ENCODE measurements at places on chromosomes 12 and 14.

- DNase-seq: no peak
Observed at GRCh38 chr12:90945070-90945649, 9.8 kb downstream of the CCER1 start.

DNA sequence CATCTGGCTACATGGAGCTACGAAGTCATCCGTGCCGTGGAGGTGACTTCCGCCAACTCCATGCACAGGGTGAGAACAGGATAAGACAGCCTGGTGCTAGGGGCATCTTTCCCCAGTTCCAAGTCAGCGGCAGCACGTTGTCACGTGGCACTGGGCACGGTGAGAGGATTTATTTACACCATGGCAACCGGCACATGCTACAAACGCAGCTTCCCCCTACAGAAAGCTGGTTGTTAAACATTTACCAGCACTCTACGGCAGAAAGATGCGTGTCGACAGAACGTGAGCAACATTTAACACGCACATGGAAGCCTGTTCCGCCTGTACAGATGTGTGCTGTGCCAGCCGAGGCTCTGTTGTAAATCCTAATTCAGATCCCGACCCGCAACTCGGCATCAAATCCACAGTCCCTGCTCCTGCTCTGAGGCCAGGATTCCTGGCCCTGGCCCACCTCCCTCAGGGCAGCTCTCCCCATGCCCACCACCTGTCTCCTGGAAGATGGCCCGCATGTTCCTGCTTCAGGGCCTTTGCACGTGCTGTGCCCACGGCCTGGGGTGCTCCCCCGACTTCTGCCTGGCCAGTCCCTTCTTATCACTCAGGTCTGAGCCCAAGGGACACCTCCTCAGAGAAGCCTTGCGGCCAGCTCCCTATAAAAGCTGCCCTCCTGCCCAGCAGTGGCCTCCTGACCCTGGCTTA, 114.1 kb downstream of the RFLNA start:
- DNase-seq: no peak

GRCh38 chr14:102363182-102363943, 622 bp downstream of the TECPR2 start:
- peak; percentile 33 for DNase-seq

DNA sequence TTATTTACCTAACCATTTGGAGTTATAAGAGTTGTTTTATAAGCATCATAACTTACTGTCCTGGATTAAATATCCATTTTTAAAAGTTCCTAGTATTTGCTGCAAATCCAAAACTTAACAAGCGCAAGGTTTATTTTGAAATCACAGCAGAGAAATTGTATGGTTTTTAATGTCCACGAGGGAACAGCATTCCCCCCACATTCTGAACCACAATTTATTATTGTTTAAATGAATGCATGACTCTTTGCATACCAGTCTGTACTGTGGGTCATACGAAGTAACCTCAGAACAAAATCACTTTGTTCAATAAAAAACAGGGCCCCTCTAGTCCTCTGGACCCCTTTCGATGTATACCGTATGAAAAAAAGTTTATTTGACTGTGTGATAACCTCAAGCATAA, 75.9 kb downstream of the DACT1 start:
- no peak for DNase-seq

DNA sequence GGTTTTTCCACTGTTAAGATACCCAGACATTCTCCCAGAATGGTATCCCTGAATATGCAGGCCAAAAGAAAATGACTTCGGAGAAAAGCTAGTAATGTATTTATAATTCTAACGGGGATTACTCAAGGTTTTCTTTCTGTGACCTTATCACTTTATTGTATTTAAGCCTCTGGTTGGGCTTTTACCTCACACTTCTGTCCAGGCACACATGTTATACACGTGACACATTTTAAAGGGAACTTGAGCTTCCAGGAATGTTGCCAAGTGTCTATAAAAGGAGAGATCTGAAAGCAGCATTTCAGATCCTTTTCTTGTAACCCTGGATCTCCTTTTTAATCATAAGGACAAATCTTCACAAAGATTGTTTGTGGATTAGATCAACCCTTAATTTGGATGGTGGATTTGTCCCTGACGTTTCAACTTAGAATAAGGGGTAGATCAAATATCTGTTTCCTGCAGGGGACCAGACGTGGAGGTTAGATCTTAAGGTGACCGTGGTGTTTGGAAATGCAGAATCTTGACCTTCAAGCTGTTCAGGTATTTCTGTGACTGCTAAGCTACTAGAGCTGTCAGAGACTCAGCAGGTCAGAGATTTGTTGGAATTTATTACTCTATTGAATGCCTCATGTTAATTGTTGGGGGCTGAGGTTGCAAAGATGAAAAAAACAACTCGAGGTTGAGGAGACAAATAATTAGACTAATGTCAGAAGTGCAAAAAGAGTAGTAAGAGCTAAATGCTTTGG, 1.5 kb downstream of the CIPC start:
- no peak for DNase-seq

- no peak for DNase-seq
Observed at GRCh38 chr12:106672314-106673025, 89.7 kb downstream of the RFX4 start.

DNA sequence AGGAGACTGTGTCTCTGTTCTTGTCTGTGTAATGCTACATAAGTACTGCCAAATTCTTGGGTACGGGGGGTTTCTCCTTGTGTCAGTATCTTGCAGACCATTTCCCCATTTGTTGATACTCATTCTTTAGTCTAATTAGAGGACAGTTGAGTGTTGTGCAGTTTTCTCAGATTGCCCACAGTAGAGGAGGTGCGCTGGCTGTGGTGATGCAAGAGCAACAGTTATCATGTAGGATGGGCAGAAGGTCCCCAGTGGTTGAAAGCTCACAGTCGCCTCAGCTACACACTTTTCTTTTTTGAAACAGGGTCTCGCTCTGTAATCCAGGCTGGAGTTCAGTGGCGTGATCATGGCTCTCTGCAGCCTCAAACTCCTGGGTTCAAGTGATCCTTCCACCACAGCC, 37.8 kb upstream of the ATP2A2 start:
- no peak for DNase-seq

DNA sequence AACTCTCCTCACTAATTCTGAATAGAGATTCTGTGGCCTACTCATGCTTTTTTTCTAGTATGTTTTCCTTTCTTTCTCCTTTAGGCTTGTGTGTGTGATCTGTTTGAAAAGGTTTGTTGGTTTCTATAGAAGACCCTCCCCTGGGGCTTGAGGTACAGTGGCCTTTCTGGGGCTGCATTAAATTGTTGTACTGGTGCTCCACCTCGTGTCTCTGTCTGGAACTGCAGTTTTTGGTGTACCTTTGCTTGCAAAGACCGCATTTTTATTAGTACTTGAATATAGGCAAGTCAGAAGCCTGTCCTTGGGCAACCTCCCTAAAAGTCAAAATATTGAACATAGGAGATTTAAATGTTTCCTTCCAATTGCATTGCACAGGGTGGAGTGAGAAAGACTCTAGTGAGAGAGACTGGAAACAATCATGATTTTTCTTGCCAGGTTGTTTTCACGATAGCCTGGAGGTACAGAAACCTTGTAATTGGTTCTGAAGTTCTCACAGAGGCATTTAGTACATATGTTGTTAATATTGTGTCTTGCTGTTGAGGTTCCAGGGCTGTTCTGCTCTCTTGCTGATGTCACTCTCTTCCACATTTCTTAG, 39.0 kb downstream of the SLCO1B1 start:
- DNase-seq: peak; percentile 23

DNA sequence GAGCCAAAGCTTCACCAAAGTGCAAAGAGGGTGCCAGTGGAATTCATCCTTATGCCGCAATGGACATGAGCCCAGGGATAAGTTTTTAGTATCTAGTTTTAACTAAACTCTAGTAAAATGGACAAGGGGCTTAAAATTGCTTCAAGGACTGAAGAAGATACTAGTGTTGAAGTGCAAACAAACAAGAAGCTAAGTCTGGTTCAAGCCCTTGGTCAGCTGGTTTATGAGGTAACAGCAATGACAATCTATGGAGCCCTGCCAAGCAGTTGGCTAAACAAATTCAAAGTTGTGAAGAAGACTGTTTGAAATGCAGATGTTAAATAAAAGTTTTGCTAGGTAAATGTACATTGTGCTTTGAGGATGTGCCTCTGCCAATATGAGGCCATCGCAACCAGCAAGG, 209.4 kb downstream of the KTN1 start:
- DNase-seq: no peak

GRCh38 chr12:132373901-132374611, 44.7 kb upstream of the GALNT9 start:
- no peak for DNase-seq

DNA sequence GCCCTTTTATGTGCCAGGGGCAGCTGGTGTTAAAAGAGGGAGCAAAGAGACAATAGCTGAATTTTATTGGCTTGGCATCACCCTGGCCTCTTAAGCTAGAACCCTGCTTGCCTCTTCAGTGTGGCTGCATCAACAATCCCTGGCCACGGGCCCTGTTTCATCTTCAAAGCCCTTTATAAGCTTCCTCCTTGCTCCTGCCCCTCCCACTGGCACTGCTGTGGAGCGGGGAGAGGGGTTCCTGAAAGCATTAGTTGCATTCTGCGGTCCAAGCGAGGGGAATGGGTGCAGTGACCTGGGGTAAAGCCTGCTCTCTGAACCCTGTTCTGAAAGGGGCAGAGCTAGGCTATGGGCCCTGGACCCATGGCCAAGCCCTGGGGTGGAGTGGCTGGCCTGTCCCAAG, 220 bp upstream of the KRT83 start:
- no peak for DNase-seq

DNA sequence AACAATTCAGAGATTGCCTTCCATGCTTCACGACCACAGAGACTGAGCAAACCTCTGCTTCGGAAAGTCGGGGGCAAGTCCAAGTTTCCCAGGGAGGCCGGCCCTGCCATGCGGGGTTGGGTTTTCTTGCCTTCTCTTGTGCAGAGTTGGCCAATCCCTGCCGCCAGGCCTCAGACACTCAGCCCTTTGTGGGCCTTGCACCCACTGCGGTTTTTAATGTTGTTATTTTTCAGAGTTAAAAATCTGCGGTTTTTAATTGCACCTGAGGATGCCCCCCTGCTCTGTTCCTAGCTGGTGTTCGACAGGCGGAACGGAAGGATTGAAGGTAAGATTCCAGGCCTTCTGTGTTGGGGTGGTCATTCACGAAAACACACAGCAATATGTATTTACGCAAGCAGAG, 108.7 kb downstream of the CALM1 start:
- DNase-seq: no peak

GRCh38 chr14:104134061-104134965, 4.1 kb upstream of the KIF26A start:
- no peak for DNase-seq

DNA sequence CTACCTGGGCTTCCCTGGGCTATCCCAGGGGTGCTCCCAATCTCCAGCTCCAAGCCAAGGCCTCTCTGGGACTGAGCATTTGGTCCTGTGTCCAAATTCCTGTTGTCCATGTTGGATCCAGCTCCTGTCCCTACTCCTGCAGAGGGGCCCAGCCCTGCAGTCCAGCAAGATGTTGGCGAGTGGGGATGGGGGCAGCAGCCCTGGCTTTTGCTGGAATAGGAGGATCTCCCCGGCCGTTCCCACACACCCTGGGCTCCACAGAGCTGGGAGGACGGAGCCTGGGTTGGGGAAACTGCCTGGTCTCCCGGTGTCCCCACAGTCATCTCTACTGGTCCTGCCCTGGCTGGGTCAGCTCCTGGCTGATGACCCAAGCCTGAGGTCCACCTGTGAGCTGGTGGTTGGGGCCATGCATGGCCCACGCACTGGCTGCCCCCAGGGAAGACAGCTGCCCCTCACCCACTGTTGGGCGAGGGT, 219.6 kb upstream of the C14orf180 start:
- no peak for DNase-seq

- DNase-seq: no peak
Observed at GRCh38 chr14:80714474-80714873, 227.1 kb downstream of the CEP128 start.

DNA sequence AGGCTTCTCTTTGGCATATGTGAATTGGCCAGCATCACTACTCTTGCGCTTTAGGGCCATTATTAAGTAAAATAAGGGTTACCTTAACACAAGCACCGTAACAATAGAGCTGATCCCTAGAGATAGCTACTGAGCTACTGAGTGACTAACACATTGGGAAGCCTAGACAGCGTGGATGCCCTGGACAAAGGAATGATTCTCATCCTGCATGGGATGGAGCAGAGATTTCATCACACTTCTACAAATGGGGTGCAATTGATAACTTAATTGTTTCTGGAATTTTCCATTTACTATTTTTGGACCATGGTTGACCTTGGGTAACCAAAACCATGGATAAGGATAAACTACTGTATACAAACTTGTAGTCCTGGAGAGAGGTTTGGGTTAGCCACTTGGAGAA, 57.1 kb downstream of the FBXO34 start:
- DNase-seq: no peak

DNA sequence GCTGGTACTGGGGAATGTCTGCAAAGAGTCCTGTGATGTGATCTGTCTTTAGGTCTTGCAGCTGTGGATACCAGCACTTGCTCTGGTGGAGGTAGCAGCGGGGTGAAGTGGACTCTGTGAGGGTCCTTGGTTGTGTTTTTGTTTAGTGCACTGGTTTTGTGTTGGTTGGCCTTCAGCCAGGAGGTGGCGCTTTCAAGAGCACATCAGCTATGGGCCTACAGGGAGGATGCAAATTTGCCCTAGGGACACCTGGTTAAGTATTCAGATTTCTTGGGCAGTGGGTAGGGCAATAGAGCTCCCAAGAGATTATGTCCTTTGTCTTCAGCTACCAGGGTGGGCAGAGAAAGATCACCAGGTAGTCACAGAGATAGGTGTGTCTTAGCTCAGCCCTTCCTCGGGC, 63.8 kb downstream of the PTGER2 start:
- DNase-seq: no peak

DNA sequence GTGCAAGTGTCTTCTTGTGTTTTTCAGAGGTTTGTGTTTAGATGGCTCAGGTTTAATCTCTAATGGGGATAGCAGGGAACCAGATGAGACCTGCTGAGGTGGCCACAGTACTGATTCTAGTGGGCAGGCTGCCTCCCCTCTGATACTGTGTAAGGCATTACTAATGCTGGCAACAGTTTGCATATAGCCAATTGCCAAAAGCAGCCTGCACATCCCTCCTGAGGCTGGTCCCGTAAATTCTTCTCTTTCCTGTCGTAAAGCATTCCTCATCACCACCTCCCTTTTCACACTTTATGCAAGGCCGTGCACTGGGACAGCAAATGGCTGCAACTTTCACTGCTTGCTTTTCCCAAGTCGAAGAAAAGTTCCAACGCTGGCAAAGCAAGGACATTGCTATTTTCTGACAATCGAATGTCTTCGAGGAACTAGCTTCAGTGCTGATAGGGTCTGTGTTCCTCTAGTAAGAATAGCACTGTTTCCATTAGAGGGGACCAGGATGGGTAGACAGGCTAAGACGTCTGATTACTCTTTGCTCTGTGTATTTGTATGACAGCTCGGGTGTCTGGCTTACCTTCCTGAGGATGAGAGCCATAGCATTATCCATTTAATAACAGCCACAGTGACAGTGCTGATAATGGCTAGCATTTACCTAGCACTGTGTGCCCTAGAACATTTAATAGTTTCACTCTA, 178.2 kb upstream of the HIF1A start:
- DNase-seq: no peak

GRCh38 chr14:56860441-56860840, 50.2 kb upstream of the OTX2 start:
- DNase-seq: no peak

- DNase-seq: no peak
Observed at GRCh38 chr14:71931492-71932228, 569 bp upstream of the RGS6 start.

- DNase-seq: no peak
Observed at GRCh38 chr12:93667672-93668071, 9.5 kb upstream of the CRADD start.

- no peak for DNase-seq
Observed at GRCh38 chr14:49897965-49898364, 5.1 kb downstream of the ARF6 start.
